ENCODE measurements at places on chromosomes 5 and 9. TPM values are rescaled to one million over a fixed set of nuclear protein-coding genes. Genes with fewer than 3 reads are reported as not detected.
A peak's percentile ranks its signal among the peaks of the same experiment; 100 is the strongest.

C9 gene
- polyA plus RNA-seq, result 0.02 TPM

ZDHHC12 gene
- 23.2 TPM for polyA plus RNA-seq

DNA sequence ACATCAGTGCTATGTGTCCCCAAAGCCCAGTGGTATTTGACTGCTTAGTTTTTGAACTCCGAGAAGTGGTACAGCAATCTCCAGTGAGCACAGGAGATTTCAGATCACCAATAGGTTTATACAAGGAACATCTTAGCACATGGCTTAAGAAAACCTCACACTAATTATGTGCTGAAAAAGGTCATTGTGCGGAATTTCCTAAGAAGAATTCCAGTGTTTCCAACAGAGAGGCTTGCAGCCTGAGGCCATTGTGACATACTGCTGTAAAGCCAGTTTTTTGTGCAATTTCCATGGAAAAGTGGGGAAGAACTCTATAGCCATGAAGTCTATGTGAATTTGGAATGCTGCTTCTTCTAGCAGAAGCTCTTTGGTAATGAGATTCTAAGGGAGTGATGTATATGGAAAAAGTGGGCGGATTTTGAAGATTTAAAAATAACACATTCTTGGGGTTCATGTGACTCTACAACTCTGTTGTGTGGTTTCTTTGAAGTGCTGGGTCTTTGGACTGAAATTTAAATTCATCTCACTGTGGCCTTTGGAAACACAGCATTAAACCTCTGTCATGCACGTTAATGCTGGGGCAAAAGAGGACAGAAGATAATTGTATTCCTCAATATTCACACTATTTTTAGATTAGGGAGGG, 110.5 kb upstream of the CD180 start:
- no peak for DNase-seq

- no peak for DNase-seq
These were observed 1.1 kb downstream of the HRCT1 start for GRCh38 chr9:35906923-35907699.

GRCh38 chr9:78209127-78209526, 26.7 kb upstream of the CEP78 start:
- no peak for DNase-seq

GRCh38 chr9:87108661-87109060, 161.4 kb upstream of the GAS1 start:
- DNase-seq, result no peak

DNA sequence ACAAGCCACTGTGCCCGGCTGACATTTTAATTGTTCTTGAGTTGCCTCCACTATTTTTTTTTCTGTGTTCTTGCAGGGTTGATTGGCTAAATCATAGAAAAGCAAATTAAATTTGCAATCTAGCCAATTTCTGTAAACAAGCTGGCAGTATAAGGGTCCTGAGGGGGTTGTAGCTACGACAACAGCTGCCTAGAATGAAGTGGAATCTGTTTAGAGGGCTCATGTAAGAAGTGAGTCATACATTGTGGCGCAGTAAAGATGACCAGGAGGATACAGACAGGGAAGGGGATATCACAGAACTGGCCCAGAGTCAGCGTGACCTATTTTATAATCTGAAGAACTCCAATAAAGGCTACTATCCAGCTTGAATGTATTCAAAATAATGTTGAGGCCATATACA, 82.2 kb upstream of the TLE1 start:
- no peak for DNase-seq

GRCh38 chr5:852431-853401, 1.9 kb upstream of the ZDHHC11 start:
- no peak for DNase-seq

DNA sequence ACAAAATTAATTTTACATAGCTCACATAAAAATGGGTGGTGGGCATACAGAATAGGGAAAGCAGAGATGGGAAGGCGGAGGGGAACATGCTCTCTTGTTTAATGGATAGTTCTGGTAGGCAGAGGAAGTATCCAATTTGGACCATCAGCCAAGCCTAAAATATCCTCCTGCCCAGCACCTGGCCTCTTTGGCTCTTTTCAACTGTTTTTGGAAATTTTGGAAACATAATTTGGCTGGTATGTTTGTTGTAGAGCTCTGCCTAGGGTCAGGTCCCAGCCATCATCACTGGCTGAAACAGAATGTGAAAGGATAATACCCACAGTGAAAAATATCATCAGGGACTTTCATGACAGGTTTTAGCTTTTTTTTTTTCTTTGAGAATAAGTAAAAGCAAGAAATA, 467.3 kb upstream of the DMAC1 start:
- DNase-seq, result no peak

DNA sequence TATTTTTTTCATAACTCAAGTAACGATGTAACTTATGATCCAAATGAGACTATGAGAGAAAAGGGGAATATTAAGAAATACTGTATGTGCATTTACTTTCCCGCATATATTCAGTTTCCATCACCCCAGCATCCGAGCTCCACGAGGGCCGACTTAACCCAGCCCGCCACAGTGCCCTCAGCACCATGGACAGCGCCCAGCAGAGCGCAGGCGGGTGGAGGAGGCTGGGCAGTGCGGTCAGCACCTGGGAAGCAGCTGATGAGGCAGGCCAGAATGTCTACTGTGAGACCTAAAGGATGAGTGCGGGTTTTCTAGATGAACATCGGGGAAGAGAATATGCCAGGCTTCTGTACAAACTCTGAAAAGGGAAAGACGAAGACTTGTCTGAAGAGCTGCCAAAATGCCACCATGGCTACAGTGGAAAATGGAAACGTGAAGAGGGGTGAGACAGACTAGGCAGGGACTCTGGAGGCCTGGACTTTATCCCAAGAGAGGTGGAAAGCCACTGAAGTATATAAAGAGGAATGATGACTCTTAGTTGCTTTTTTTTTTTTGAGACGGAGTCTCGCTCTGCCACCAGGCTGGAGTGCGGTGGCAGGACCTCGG, 34.5 kb upstream of the MED27 start:
- DNase-seq, result peak; percentile 23
